Neural progenitor cell (in vitro differentiated cells): ENCODE measurements at places on chromosomes 5 and 9. TPM values are rescaled to one million over a fixed set of nuclear protein-coding genes. Genes with fewer than 3 reads are reported as not detected.

ZNG1A gene
- 23.5 and 45.8 TPM in 2 replicates for total RNA-seq

SPINK1 gene
- not detected in 2 replicates for total RNA-seq

DMRT3 gene
- 0.41 and 0.90 TPM in 2 replicates for total RNA-seq

FREM1 gene
- total RNA-seq: 1.1 and 1.2 TPM in 2 replicates

CBY3 gene
- total RNA-seq: not detected in 2 replicates

FRMD3 gene
- 1.8 and 1.9 TPM in 2 replicates for total RNA-seq

ARHGEF37 gene
- total RNA-seq: 0.99 and 1.7 TPM in 2 replicates

SERF1A gene
- total RNA-seq: 27.8 and 62.8 TPM in 2 replicates

KIF20A gene
- 128 and 158 TPM in 2 replicates for total RNA-seq

MEGF10 gene
- 1.3 and 2.2 TPM in 2 replicates for total RNA-seq

PCDHB16 gene
- total RNA-seq: 4.0 and 4.5 TPM in 2 replicates

HAND1 gene
- not detected in 2 replicates for total RNA-seq

TPPP gene
- 0.87 TPM in 1 of 2 replicates, not detected in the other for total RNA-seq

MLANA gene
- not detected in 2 replicates for total RNA-seq

NDUFS6 gene
- 54.2 TPM in 2 replicates for total RNA-seq

RNF44 gene
- 11.7 and 38.7 TPM in 2 replicates for total RNA-seq

DNM1 gene
- total RNA-seq: 30.1 and 52.7 TPM in 2 replicates

ZNF879 gene
- total RNA-seq: 10.4 and 10.6 TPM in 2 replicates

PKD2L2 gene
- total RNA-seq: not detected in 2 replicates

PCA3 gene
- total RNA-seq: 0.30 and 0.56 TPM in 2 replicates

IPPK gene
- total RNA-seq: 16.8 and 18.0 TPM in 2 replicates

SH3GL2 gene
- total RNA-seq: 1.2 and 1.6 TPM in 2 replicates

SLC45A2 gene
- 0.06 TPM in 1 of 2 replicates, not detected in the other for total RNA-seq

DEPDC1B gene
- total RNA-seq: 108 and 142 TPM in 2 replicates

MAMDC2 gene
- 20.9 and 28.7 TPM in 2 replicates for total RNA-seq
